ENCODE measurements at places on chromosomes 7 and 10.

- no peak for DNase-seq
These were observed 35.4 kb downstream of the KLF6 start for GRCh38 chr10:3749600-3749999.

- DNase-seq: no peak
These were observed at the start of gene GRB10 for GRCh38 chr7:50782375-50783208. Gene GRB10, minus strand, starts transcription at chr7:50782896. Its CDS starts 50,574 bp downstream, at chr7:50732322.

GRCh38 chr10:5645375-5645774 is 21.0 kb downstream of the ASB13 start:
- no peak for DNase-seq

- DNase-seq: no peak
These were observed 20.2 kb upstream of the PDGFA start for GRCh38 chr7:539731-540411.

DNA sequence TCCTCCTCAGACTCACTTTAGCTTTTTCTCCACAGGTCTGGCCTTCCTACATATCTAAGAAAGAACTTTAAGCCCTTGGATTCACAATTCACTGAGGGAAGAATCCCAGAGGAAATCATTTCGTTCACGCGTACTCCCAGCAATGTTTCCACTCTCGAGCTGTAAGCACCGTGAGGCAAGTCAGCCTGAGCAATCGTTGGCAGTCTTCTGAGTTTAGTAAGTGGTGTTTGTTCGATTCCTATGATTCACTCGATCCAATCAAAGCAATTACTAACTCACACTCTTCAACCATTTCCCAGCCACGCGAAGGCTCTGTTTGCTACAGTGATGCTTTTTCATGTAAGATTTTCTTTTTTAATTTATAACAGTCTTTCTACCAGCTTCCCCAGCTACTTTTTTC is 10.2 kb upstream of the PRLHR start:
- DNase-seq: no peak

- DNase-seq: no peak
These were observed 50.4 kb downstream of the CASD1 start for GRCh38 chr7:94559972-94560371.

- no peak for DNase-seq
These were observed 148.3 kb downstream of the MGMT start for GRCh38 chr10:129615381-129615780.

GRCh38 chr7:74058486-74058885 is 25.1 kb upstream of the LIMK1 start:
- DNase-seq: no peak

DNA sequence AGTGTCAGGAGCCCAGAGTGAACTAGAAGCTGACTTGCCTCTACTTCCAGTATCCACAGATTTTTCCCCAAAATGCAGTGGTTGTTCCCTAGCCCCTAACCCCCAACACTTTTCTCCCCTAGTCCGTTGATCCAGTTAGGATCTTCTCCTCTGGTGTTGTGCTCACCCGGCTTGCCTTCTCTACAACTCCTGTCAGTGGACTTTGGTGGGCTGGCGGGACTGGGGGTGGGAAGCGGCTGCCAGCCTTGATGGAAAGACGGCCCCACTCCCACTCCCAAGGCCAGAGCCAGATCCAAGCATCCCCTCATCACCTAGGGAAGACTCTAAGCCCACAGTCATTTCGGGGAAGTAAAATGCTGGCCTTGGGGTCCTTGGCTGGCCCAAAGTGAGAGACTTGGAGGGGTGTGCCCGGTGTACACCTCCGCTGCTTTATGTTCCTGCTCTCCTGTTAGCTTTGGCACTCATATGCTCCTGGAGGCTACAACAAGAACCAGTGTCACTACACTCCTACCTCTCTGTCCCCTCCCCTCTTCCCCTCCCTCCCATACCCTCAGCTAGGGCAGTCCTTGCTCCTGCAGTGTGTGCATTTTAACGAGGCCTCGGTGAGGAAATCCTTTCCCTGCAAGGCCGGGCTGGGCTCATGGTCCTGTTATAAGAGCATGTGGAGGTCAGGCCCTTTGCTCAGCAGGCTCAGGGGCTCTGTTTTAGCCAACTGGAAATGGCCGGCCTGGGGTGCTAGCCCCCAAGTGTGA is 930 bp upstream of the HOXA10 start:
- no peak for DNase-seq

GRCh38 chr7:155259866-155260497 is 37.7 kb upstream of the INSIG1 start:
- DNase-seq: no peak

GRCh38 chr7:129468547-129468946 is 33.8 kb upstream of the SMKR1 start:
- no peak for DNase-seq

DNA sequence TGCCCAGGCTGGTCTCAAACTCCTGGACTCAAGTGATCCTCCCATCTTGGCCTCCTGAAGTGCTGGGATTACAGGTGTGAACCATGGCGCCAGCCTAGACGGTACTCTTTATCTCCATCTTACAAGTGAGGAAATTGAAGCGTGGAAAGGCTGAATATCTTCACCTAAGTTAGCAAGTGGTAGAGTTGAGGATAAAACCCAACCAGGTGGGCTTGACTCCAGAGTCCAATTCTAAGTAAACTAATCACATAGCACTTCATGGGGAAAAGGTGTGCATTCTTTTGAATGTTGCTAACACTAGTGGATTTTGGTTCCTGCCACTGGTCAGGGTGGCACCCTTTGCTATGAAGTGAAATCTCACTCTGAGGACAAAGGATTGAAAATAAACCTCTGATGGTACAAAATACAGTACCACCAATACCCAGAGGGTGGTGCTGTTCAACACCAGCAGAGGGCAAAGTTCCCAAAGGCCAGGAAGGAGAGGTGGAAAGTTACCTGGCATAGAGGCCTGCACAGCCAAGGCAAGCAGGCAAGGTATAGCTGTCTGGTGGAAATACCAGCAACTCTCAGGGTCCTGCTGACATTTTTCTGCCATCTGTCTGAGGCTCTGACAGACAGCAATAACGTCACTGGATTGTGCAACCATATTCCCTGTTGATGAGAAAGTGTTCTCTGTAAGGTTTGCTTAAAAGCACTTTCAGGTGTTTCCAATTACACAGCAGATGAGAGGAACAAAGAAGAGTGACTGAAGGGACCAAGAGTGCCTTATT is 17.6 kb downstream of the ZDHHC16 start:
- peak; percentile 68 for DNase-seq

- DNase-seq: no peak
These were observed 25.9 kb downstream of the HTRA1 start for GRCh38 chr10:122487174-122487765.

DNA sequence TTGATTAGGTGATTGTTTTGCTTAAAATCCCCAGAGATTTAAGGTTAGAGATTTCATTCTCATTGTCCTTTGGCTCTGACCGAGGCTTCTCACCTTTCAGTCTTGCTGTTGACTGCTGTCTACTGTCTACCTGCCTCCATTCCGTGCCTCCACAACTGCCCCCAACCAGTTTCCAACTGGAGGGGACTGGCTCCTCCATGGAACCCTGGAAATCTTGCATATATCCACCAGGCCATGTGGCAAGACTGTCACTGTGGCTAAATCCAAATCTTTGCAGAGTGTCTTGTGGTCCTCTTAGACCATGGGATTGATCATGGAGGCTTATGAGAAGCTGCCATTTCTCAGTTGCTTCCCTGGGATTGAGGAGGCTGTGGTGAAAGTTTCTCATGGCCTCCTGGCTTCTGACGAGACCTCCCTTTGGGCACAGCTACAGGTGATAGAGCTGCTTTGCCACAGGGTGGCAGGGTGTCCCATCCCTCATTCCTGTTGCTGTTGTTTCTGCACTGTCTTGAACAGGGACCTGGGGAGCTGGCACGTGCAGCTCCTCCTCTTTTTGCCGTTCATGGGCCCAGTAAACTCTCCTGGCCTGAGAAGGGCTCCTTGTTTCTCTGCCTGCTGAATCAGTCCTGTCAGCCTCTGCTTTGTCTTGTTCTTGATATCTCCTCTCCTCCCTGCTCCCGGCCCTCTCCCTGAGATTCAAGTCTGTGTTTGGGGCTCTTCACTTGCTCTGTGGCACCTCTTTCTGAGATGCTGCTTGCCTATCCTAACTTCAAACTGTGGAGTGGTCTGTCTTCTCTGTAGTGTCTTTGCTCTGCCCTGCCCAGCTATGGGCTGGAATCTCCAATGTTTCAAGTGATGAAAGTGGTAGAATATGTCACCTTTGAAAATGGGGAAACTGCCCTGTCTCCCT is 63.6 kb upstream of the IGFBP3 start:
- no peak for DNase-seq

DNA sequence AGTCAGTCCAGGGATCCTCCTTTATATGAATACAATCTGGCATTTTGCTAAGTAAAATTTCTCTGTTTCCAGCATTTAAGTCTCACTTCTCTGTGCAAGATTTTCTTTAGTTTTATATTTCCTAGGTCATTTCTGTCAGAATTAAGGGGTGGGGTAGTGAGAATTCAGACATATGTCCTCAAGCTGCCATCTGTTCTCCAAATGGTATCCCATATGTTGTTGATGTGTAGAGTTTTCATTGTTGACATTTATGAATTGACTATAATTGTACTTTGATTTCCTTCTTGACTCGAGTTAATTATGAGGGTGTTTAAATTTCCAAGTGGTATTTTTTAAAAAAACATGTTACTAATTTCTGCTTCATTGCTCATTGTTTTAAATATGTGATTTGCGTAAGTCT is 148.8 kb downstream of the NPSR1 start:
- no peak for DNase-seq

- no peak for DNase-seq
These were observed 45.8 kb downstream of the HDAC9 start for GRCh38 chr7:18541181-18541870.

DNA sequence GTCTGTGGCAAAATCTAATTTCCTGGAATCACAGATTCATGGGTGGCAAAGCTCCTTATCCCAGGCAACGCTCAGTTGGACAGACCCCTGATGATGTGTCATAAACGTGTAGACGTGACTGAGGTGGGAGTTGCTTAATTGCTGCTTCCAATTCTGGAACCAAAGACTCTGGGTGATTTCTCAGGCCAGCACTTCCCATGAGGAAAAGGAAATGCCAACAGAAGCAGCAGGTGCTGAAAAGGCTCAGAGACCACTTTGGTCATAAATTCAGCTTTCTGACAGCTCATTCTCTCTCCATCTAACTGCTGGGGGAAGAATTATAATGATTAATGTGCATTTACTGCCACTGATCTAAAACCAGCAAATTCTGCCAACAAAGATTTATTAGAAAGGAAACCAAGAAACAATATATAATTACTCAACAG is 88.7 kb downstream of the OSBPL3 start:
- DNase-seq: no peak

- DNase-seq: no peak
These were observed 52.8 kb downstream of the ARHGAP22 start for GRCh38 chr10:48551861-48552591.

GRCh38 chr7:134619627-134620331 is 26.9 kb upstream of the BPGM start:
- no peak for DNase-seq

- no peak for DNase-seq
These were observed 10.4 kb upstream of the BAMBI start for GRCh38 chr10:28666751-28667467.

GRCh38 chr10:42850931-42851330 is 68.3 kb downstream of the BMS1 start:
- DNase-seq: no peak

DNA sequence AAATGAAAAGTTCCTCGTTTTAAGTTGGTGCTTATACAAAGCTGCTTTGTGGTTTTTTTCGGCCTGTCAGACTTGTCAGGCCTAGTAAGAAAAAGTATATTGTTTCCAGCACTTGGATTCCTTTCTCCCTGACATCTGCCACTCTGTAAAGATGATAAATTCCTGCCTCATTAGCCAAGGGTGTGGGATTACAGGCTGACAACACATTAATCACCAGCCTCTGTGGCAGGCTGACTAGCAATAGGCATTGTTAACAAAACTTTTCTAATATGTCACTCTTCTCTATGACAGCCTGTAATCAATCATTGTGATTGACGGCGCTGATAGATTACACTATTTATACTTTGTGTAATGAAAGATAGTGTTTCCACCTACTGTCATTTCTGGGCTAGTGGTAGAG is 682.5 kb downstream of the LRMDA start:
- no peak for DNase-seq

- no peak for DNase-seq
These were observed 227.5 kb downstream of the WDR11 start for GRCh38 chr10:121078672-121079102.

GRCh38 chr7:155795401-155795800 is 16.9 kb downstream of the SHH start:
- no peak for DNase-seq

- DNase-seq: peak; percentile 92
These were observed 3.7 kb upstream of the IFIT1B start for GRCh38 chr10:89373916-89374711.

DNA sequence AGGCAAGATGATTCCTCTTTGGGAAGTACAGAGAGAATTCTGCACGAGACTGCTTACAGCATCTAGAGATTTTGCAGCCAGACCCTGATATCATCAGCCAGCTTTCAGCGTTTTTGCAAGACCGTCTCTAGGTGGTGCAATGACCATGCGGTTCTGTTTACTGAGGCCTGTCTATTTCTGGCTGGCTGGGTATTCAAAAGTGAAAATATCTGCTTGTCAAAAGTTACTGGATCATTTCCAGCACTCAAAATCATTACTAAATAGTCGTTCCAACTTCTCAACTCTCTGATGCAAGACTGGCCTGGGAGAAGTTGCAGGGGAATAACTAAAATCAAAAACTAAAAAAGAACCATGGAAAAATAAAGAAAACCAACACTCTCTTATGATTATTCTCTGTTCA is 240.1 kb downstream of the ELMO1 start:
- DNase-seq: peak; percentile 15

DNA sequence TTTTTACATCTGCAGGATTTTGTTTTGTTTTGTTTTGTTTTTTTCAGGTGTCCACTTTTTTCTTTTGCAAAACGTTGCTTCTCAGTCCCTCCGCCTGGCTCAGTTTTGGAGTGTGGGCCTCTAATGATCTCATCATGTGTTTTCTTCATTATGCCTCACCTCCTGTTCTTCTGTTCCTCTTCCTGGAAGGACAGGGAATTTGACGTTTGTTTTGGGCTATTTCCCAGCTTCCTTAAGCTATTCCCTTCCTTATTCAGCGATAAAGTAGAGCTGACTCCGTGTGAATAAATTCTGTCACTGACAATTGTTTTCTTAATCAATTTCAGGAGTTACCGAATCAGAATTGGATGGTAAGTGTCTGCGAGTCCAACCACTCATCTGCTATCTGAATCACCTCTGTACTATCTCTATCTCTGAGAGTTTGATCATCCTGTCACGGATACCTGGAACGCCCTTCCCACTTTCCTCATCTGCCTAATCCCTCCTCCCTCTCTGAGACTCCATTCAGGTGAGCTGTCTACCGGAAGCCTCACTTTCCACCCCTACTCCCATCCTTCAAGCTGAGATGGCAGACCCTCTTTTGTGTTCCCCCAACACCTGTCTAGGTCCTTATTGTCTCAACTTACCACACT is 218.4 kb downstream of the GATA3 start:
- DNase-seq: no peak

GRCh38 chr7:127996253-127997071 is 34.8 kb downstream of the LRRC4 start:
- DNase-seq: no peak

Data from hematopoietic multipotent progenitor cell treated with erythropoietin and hydrocortisone succinate and interleukin-3 and kit ligand, for 17 days (in vitro differentiated cells).